ENCODE measurements at places on chromosomes 4 and X. TPM values are rescaled to one million over a fixed set of nuclear protein-coding genes. Genes with fewer than 3 reads are reported as not detected.

Gene EGF
- total RNA-seq = 0.92 TPM

Gene BEX4
- total RNA-seq = 126 TPM

Gene NALF2
- 5.1 TPM for total RNA-seq

Gene EDNRA
- total RNA-seq = 11.1 TPM

Gene KLHL34
- total RNA-seq = 0.23 TPM

Gene LONRF3
- total RNA-seq = 3.7 TPM

Gene SORBS2
- total RNA-seq = 62.7 TPM

Gene TMSB15A
- total RNA-seq = 97.8 TPM

Gene ARHGAP4
- 11.1 TPM for total RNA-seq

Gene GUCY1A1
- 264 TPM for total RNA-seq

Gene PNMA6F
- 6.9 TPM for total RNA-seq

Gene SSX1
- not detected for total RNA-seq

Gene PPP2R2C
- total RNA-seq = 111 TPM

Gene STOX2
- 60.4 TPM for total RNA-seq

Gene TCEAL6
- total RNA-seq = 10.1 TPM

Gene L1CAM
- 182 TPM for total RNA-seq

Gene NSDHL
- 36.2 TPM for total RNA-seq

Gene CXCL5
- total RNA-seq = 0.92 TPM

Measured in diencephalon (tissue), 1 donor.